ENCODE measurements at places on chromosomes 5 and 9.

DNA sequence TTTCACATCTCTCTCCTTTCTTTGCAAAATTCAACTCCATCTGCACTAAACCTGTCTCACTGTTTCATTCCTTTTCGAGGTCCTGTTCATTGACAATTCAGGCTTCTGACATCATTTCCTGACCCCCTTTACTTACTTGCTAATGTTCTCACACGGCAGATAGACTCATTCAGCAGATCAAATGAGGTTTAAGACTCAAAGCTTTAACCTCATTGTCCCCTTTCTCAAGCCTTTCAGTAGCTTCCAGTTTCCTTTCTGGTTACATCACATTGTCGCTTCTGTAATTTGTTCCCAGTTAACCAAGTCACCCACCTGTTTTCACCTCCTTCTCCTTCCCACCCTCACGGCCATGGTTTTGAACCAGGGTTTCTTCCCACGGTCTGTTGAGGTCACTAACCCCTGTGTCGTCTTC lies 143.4 kb upstream of the OTULINL start:
- no peak for DNase-seq

DNA sequence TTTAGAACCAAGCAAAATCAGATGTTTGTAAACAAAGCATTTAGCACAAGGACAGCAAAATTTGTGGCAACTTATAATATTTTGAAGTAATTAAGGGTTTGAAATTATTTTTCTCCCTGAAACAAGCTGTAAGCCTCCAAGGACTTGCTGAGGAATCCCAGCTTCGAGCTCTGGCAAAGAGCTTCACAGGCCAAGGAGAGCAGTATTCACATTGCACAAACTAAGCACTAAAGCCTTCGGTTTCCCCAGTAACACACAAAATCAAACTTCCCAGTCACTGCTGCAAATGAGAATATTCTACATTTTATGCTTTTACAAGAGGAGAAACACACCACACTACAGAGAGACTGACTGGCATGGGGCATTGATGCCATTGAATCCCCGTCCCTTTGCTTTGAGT lies 101.9 kb downstream of the WDR41 start:
- DNase-seq = no peak

- DNase-seq = no peak
Observed at GRCh38 chr5:143865426-143866025, 53.6 kb downstream of the HMHB1 start.

- DNase-seq = no peak
Observed at GRCh38 chr5:40356248-40356647, 323.5 kb upstream of the PTGER4 start.

DNA sequence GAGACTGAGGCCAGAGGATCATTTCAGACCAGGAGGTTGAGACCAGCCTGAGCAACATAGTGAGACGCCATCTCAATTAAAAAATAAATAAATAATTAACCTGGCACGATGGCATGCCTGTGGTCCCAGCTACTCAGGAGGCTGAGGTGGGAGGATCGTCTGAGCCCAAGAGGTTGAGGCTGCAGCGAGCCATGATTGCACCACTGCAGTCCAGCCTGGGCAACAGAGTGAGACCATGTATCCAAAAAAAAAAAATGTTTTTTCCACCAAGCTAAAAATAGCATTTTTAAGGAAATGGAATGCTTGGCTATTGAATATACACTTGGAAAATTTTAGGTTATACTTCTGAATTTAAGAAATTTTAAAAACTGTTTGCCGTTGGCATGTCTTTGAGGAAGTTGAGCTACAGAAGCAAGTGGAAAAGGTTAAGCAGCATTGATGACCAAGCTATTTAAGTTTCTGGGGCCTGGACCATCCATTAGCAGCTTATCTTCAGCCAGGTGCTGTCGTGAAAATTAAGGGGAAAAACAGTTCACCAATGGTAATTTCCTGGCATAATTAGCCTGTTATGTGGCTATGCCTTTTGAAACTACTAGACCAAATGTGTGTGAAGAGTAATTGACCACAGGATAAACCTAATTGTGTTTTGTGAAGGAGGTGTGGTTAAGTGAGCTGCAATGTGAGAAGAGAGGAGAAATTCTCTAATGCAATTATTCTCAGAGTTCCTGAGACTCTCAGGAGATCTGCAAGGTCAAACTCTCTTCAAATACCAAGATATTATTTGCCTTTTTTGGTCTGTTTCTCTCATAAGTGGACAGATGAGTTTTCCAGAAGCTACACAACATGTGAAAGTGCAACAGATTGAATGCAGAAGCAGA lies 21.0 kb downstream of the F2R start:
- no peak for DNase-seq

GRCh38 chr9:21803649-21804048 lies 1.2 kb downstream of the MTAP start:
- DNase-seq = no peak

DNA sequence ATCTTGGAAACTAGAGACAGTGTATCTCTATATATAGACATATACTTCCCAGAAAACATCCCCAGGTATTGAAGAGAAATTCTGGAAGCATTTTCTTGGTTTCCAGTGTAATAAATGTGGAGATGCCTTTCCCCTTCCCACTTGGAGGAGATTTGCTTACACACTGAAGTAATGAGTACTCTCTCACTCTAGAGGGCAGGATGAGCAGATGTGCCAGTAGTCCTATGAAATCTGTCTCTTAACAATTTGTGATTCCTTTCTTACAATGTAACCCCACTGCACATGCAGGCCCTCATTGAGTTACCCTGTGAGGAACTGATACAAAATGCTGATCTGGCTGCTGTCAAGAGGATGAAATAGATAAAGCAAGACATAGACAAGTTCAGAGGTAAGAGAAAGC lies 567.2 kb downstream of the SLCO4C1 start:
- DNase-seq = no peak

DNA sequence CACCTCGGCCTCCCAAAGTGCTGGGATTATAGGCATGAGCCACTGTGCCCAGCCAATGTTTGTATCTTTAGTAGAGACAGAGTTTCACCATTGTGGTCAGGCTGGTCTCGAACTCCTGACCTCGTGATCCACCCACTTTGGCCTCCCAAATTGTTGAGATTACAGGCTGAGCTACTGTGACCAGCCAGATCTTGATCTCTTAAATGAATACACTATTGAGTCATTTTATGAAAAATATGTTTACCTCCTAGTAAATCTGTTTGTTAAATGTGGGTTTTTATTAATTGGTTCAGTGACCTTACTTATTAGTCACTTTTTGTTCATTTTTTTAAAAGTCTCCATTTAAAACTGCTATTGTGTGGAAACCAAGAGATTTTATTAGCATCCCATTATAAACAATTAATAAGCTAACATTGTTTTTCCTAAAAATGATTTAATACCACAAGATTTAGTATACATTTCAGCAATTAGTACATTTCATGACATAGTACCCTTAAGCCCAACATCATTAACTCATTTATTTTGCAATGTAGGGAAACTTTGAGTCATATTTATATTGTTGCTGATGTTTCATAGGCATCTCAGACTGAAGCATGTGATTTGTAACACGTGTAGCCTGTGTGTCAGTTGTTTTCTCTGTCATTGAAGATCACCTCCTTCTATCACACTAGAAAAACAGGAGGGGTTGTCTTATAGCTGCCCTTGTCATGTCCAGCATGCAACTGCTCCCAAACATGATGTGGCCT lies 261.2 kb downstream of the TAF11L14 start:
- no peak for DNase-seq

- DNase-seq = no peak
Observed at GRCh38 chr5:177595026-177595585, 3.1 kb downstream of the TMED9 start.

DNA sequence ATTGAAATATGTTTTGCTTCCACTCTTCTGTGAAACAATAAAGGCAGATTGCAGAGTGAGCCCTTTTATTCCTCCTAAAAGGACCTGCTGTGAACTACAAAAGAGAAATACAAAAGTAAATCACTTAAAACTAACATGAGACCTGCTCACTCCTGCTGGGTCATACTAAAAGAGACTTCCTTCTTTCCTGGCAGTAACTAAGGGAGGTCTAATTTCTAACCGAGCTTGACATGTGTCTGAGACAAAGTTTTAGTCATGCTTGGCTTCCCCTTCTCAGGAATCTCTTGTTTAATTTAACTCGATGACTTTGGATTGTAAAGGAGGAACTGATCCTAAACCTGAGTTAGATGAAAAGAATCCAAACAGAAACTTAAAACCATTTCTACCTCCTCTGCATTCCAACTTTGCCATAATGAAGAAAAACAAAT lies 86.4 kb upstream of the CDH6 start:
- DNase-seq = no peak

GRCh38 chr5:59746241-59746765 lies 147.2 kb downstream of the PDE4D start:
- no peak for DNase-seq

DNA sequence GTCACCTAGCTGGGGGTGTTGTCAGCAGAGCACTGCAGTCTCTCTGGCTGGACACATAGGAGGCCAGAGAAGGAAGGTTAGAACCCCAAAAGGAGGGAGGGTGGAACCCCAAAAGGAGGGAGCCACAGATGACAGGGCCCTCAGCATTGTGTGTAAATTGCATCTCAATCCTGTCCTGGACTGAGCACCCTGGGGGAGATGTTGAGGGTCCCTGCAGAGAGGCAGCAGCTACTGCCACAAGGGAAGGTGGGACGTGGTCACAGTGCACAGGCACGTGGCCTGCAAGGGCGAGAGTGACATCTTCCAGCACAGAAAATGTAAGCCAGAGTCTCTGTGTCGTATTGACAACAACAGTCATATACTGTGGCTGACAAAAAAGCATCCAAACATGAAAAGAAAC lies 36.5 kb upstream of the CEP72 start:
- DNase-seq = no peak

- no peak for DNase-seq
Observed at GRCh38 chr5:71832812-71833715, 114.0 kb downstream of the CARTPT start.

GRCh38 chr9:89853931-89854330 lies 249.1 kb downstream of the GADD45G start:
- DNase-seq = no peak

- DNase-seq = no peak
Observed at GRCh38 chr9:16898464-16898863, 28.0 kb upstream of the BNC2 start.

GRCh38 chr9:4328723-4329122 lies 28.9 kb upstream of the GLIS3 start:
- DNase-seq = no peak

- DNase-seq = no peak
Observed at GRCh38 chr5:126477294-126478117, 54.3 kb downstream of the GRAMD2B start.

- DNase-seq = peak; percentile 49
Observed at GRCh38 chr9:127783111-127784008, 2.5 kb upstream of the CDK9 start.

DNA sequence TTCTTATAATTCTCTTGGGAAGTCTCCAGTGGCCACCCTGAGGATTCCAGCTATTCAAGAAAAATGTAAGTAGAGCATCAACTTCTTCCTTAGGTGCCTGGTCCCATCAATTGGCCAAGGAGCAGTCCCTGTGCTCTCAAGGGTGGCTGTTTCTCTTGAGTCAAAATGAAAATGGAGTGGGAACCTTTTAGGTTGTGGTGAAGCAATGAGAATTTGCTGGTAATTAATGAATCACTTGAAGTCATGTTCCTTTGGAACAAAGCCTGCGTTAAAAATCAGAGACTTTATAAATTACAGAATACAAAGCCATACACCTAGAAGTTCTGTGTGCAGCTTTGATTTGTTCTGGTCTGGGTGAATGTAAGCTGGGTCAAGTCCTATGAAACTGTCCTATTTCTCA lies 48.9 kb downstream of the IL31RA start:
- DNase-seq = no peak

DNA sequence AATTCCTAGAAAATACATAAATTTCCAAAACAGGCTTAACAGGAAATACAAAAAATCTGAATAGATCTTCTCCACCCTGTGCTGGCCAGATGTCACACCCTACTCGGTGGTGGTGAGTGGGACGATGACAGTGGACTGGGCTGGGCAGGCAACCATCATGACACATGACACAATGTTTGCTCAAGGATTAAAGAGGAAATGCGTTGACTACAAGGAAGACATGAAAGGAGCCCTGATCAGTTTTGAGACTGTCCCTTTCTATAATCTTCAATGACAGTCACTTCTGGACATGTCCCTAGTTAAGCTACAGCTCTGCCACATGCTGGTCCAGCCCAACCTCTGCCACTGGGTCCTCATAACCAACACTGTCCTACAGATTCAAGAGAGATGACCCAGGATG lies 99.8 kb downstream of the ZDHHC21 start:
- DNase-seq = no peak

- no peak for DNase-seq
Observed at GRCh38 chr9:135079676-135080075, 7.8 kb upstream of the OLFM1 start.

DNA sequence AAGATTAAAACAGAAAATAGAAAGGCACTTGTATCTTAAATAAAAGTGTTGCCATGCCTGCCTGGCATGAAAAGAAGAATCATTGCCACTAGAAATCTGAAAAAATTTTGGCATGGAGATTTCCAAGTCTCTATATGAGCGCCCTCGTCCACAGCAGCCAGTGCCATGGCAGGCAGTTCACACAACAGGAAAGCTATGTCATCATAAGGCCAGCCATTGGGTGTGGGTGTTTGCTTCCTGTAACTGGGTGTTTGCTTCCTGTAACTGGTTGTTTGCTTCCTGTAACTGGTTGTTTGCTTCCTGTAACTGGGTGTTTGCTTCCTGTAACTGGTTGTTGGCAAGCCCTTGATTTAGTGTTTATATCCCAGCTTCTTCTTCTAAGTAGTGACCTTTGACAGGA lies 446.7 kb downstream of the IRX1 start:
- no peak for DNase-seq

GRCh38 chr9:133702798-133703590 lies 35.2 kb downstream of the SARDH start:
- DNase-seq = no peak

GRCh38 chr5:15383469-15383868 lies 116.5 kb upstream of the FBXL7 start:
- DNase-seq = no peak

GRCh38 chr9:33223696-33224095 lies 16.3 kb upstream of the SPINK4 start:
- no peak for DNase-seq

All from stimulated activated CD4-positive, alpha-beta T cell treated with anti-CD3 and anti-CD28 coated beads, Interleukin-2, amount 100 ng/mL, for 48 hours (primary cell).